HCT116 (cell line): ENCODE measurements at places on chromosomes 5 and 9.

DNA sequence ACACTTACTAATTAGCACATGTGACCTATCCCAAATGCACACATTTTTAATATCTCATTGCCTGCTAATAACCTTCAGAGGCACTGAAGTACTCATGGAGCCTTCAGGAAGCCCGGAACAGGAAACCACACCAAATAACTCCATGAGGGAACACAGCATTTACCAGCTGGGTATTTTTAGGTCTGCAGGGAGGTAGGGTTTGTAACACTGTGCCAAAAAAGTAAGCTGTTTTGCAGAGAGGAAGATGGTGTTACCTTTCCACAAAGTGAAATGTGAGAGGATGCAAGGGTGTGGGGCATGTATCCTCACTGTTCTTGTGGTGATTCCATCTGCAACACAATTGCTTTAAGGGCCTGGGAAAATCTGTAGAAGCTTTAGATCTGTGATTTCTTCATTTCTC lies 64.4 kb downstream of the NUDT12 start:
- DNase-seq = no peak

- DNase-seq = no peak
Observed at GRCh38 chr5:7763621-7764072, 87.3 kb downstream of the CFAP90 start.

DNA sequence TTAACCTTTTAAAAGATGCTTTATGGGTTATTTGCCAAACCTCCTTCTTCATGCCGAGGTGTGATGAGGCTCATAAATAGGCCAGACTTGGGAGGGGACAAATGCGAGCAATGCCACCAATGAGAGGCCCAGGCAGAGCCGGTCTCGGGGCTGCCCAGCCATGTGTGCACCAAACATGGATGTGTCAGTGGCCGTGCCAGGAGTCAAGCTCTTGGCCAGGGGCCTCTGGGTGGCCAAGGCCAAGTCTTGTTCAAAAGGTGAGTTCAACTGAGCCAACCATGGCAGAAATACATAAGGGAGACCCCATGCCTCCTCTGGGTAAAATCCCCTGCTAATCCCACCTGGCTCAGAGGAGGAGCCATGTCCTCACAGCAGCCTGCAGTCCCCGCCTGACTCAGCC lies 10.9 kb upstream of the LCN15 start:
- no peak for DNase-seq

GRCh38 chr9:126503333-126504085 lies 110.2 kb upstream of the LMX1B start:
- no peak for DNase-seq

GRCh38 chr5:123203105-123203800 lies 114.2 kb downstream of the PRDM6 start:
- DNase-seq = no peak

- no peak for DNase-seq
Observed at GRCh38 chr5:94396687-94397086, 221.7 kb downstream of the KIAA0825 start.

DNA sequence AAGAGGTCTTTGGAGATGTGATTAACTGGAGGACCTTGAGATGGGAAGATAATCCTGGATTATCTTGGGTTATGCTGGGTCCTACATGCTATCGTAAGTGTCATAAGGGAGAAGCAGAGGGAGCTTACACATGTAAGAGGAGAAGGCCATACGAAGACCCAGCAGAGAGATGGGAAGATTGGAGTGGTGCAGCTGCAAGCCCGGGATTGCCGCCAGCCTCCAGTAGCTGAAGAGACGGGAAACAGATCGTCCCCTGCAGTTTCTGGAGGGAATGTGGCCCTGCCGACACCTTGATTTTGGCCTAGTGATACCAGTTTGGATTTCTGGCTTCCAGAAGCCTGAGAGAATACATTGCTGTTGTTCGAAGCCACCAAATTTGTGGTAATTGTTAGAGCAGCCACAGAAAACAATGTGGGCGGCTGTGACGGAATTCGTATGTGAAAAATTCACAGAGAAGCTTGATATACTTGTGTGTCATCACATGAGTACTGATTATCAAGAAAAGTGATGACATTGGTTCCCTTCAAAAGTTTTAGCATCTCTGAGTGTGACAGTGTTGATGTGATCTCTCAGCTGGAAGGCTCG lies 86.9 kb downstream of the CYFIP2 start:
- DNase-seq = no peak

DNA sequence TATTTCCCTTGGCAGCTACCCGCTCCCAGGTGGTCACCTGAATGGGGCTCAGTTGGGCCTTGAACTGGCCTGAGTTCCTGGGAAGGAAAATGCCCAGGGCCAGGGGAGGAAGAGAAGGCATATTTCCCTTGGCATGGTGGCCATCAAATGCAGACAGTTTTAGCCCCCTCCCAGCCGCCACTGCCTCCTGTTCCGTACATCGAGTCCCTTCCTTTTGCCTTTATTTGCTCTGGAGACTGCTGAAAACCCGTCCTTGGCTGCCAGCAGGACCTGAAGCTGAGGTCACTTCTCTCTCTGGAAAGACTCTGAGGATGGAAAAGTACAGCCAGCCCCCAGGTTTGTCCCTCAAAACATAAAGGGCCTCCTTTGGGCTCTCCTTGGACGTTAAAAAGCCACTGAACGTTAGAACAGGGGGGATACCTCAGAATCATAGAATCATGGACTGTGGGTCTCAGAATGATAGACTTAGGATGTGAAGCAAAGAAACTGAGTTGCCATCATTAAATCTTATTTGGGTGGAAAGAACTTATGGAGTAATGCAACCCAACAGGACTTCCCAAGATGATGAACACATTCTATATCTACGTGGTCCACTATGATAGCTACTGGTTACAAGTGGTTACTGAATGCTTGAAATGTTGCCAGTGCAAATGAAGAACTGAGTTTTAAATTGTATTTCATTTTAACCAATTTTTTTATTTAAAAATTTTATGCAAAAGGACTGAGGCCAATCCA lies 7.1 kb downstream of the SPARC start:
- DNase-seq = no peak

GRCh38 chr5:81558188-81558587 lies 164.3 kb upstream of the ACOT12 start:
- DNase-seq = no peak
